ENCODE measurements at places on chromosomes 5 and 9. TPM values are rescaled to one million over a fixed set of nuclear protein-coding genes. Genes with fewer than 3 reads are reported as not detected.
A peak's percentile ranks its signal among the peaks of the same experiment; 100 is the strongest.

DNA sequence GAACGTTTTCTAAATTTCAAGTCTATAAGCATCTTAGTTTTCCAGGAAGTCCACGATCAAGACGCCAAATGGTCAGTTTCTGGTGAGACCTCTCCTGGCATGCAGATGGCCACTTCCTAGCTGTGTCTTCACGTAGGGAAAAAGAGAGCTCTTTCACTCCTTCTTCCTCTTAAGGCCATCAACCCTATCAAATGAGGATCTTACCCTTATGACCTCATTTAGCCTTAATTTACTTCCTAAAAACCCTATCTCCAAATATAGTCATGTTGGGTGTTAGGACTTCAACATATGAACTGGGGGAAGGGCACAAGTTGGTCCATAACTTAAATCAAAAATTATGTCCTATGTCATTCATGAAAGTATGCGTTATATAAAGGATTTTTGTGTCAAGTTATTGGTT is 229.5 kb downstream of the ARL15 start:
- no peaks in the 10 kb centered on the region for H3K36me3 ChIP-seq
- no peak for DNase-seq
- H3K4me1 ChIP-seq = no peaks in the 10 kb centered on the region
- H3K4me3 ChIP-seq = no peak overlapping the region

DNA sequence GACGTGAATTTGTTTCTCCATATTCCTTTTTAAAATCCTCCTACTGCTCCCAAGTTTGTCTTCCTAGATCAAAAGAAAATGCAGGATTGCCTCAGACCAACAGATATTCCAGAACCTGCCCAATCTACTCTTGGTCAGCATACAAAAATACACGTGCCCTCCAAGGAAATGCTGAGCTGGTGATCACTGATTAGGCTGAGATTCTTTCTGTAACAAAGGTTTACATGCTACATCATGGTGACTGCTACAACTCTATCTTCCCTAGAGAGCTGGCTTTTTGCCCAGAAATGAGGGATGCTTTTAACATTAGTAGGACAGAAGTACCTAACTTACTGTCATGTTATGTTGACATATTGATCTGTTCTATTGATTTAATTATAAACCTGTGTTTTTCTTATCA is 35.5 kb downstream of the OR2Y1 start:
- DNase-seq = no peak
- no peaks in the 10 kb centered on the region for H3K4me1 ChIP-seq
- peaks cover 6% of the 10 kb centered on the region for H3K27me3 ChIP-seq
- H3K36me3 ChIP-seq = no peaks in the 10 kb centered on the region
- H3K4me3 ChIP-seq = no peak overlapping the region

DNA sequence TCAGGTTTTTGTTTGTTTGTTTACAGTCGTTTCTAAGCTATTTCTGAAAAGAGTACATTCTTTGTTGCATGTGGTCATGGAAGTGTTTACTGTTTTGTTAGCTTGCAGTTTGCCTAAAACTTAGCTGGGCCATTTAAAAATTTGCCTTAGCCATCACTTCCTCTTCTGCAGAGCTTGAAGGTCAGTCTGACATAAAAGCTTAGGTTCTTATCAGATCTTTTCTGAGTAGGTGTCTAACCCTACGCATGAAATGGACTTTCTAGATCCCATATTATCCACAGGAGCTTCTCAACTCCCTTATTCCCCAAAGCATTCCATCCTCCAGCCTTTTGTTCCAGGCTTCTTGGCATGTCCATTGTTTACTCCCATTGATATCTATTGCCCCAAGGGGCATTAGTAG is 90.3 kb downstream of the AP3B1 start:
- peaks cover 33% of the 10 kb centered on the region for H3K36me3 ChIP-seq
- H3K27ac ChIP-seq = no peak overlapping the region
- H3K4me1 ChIP-seq = no peaks in the 10 kb centered on the region

DNA sequence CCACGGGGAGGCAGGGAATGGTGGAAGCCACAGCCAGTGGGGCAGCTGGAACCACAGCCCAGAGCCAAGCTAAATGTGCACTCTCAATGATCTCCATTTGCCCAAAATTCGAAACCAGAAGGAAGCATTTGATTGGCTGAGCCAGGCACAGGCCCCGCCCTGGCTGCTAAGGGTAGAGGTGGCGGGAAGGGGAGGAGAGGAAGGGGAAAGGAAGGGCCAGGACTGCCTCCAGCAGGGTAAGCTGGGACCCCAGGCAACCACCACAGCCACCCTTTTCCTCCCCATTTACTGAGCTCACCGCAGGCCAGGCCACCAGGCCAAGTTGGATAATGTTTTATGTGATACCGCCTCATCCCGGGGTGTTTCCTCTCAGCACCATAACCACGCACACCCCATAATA is 100.3 kb upstream of the RAPGEF1 start:
- H3K4me1 ChIP-seq = peaks cover 27% of the 10 kb centered on the region
- DNase-seq = no peak
- H3K27ac ChIP-seq = peak overlapping the region; percentile 71
- no peaks in the 10 kb centered on the region for H3K36me3 ChIP-seq
- no peaks in the 10 kb centered on the region for H3K27me3 ChIP-seq

DNA sequence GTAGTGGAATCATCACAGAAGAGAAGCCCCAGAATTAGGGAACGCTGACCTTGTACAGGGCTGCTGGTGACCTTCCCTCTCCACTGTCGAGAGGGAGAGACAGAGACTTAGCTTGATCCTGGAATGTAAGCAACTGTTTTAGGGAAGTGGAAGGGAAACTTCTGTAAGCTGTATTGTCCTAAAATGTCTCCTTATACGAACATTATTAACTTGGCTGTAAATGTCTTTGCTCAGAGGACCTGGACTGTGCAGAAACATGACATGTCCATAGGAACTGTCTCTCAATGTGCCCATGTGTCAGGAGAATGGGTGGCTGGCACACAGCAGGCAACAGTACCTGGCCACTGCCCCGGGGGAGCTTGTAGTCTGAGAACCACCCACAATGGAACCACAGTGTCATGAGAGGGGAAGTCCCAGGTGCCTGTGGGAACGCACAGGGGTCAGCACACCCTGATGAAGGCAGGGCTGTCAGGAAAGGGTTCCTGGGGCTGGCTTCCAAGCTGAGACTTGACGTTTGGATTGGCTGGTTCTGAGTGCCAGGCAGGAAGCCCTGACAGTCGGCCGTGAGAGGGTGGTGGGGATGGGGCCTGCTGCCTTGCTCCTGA is 34.0 kb downstream of the DAP start:
- H3K27ac ChIP-seq = no peak overlapping the region
- H3K36me3 ChIP-seq = peaks cover 4% of the 10 kb centered on the region

GRCh38 chr9:75775166-75775565 is 115.3 kb upstream of the PCSK5 start:
- no peak overlapping the region for H3K27ac ChIP-seq
- H3K36me3 ChIP-seq = no peaks in the 10 kb centered on the region
- DNase-seq = no peak
- H3K27me3 ChIP-seq = no peaks in the 10 kb centered on the region
- no peaks in the 10 kb centered on the region for H3K4me1 ChIP-seq

DNA sequence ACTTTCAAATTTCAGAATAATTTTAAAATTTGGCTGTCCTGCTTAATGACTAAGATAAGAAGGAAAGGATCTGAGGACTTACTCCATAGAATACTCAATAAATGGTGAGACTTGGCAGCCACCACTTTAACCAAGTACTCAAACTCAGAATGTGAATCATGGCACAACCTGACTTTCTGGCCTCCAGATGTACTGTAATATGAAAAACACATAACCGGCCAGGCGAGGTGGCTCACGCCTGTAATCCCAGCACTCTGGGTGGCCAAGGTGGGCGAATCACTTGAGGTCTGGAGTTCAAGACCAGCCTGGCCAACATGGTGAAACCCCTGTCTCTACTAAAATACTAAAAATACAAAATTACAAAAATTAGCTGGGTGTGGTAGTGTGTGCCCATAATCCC is 10.0 kb upstream of the MARCHF6 start:
- H3K27me3 ChIP-seq = no peaks in the 10 kb centered on the region
- H3K27ac ChIP-seq = no peak overlapping the region
- H3K36me3 ChIP-seq = no peaks in the 10 kb centered on the region
- no peaks in the 10 kb centered on the region for H3K4me1 ChIP-seq
- no peak for DNase-seq

GRCh38 chr9:32524892-32525708 is 896 bp downstream of the RIGI start:
- H3K27ac ChIP-seq = peak overlapping the region; percentile 89
- H3K27me3 ChIP-seq = no peaks in the 10 kb centered on the region
- peak overlapping the region; percentile 98 for H3K4me3 ChIP-seq
- H3K4me1 ChIP-seq = peaks cover 41% of the 10 kb centered on the region
- H3K36me3 ChIP-seq = peaks cover 4% of the 10 kb centered on the region

- DNase-seq = no peak
- no peaks in the 10 kb centered on the region for H3K36me3 ChIP-seq
- no peak overlapping the region for H3K4me3 ChIP-seq
- H3K4me1 ChIP-seq = no peaks in the 10 kb centered on the region
- no peaks in the 10 kb centered on the region for H3K27me3 ChIP-seq
These were observed 197.2 kb downstream of the NXNL2 start for GRCh38 chr9:88732128-88732527.

DNA sequence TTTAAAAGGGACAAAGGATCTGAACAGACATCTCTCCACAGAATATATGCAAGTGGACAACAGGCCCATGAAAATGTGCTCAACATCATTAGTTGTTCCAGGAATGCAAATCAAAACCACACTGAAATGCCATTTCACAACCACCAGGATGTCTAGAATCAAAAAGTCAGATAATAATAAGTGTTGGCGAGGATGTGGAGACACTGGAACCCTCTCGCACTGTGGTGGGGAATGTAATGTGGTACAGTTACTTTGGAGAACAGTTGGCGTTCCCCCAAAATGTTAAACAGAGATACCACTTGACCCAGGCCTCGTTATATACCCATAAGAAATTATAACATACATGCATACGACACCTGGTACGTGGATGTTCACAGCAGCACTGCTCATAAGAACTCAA is 38.6 kb downstream of the SARDH start:
- peak overlapping the region; percentile 87 for H3K27ac ChIP-seq
- DNase-seq = no peak
- no peaks in the 10 kb centered on the region for H3K27me3 ChIP-seq
- H3K4me3 ChIP-seq = peak overlapping the region; percentile 43

DNA sequence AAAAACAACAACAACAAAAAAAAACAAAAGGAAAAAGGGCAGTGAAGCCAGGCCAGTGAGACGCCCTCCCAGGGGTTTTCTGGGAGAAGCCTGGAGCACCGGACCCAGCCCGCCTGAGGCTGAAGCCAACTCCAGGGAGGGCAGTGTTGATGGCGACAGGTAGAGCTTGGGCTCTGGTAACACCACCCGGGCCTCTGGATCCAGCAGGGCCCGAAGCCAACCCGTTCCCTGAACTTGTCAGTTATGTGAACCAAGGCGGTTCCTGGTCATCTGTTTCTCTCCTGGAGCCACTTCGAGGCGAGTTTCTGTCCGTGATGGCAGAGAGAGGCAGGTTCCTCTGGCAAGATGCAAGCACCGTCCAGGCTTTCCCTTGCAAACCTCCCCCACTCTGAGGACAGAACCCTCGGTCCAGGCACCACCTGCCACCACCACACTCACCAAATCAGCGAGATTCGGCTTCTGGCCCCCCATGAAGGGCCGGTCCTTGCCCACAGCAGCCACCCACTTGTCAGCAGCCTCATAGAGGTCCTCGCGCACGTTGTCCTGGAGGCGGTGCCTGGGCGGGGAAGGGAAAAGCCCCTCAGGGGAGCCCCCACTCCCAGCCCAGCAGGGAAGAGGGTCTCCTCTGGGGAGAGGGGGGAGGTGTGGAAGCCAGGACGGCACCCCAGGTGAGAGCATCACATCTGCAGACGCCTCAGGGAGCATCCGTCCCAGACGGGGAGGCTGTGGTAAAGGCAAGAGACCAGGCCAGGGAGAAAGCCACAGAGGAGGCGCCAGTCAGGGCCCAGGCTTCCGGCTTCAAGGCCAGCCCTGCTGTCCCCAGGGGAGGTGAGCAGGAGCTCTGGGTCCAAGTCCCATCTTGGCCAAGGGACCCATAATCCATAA is 5.4 kb downstream of the PTGES2 start:
- no peak overlapping the region for H3K27ac ChIP-seq
- no peak for DNase-seq
- peaks cover 32% of the 10 kb centered on the region for H3K4me1 ChIP-seq
- no peaks in the 10 kb centered on the region for H3K27me3 ChIP-seq
- peaks cover 22% of the 10 kb centered on the region for H3K36me3 ChIP-seq

DNA sequence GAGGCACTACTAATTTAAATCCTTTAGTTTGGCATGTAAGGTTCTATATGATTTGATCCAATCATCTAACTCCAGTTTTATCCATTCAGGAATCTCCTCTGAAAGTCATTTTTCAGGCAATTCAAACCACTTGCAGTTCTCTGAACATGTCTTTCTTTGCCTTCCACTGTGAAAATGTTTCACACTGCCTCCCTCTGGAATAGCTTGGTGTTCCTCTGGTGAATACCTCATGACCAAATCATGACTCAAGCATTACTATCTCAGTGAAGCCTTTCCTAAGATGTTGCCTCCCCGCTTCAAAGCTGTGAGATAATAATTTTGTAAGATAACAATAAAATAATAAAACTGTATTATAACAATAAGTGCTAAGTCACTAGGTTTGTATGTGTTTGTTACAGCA is 981.1 kb downstream of the DTWD2 start:
- no peak overlapping the region for H3K4me3 ChIP-seq
- no peaks in the 10 kb centered on the region for H3K36me3 ChIP-seq
- H3K4me1 ChIP-seq = no peaks in the 10 kb centered on the region

- peaks cover 70% of the 10 kb centered on the region for H3K36me3 ChIP-seq
- no peaks in the 10 kb centered on the region for H3K27me3 ChIP-seq
- no peak overlapping the region for H3K27ac ChIP-seq
- H3K4me3 ChIP-seq = no peak overlapping the region
- DNase-seq = no peak
These were observed 8.3 kb downstream of the GPX3 start for GRCh38 chr5:151028717-151029116.

DNA sequence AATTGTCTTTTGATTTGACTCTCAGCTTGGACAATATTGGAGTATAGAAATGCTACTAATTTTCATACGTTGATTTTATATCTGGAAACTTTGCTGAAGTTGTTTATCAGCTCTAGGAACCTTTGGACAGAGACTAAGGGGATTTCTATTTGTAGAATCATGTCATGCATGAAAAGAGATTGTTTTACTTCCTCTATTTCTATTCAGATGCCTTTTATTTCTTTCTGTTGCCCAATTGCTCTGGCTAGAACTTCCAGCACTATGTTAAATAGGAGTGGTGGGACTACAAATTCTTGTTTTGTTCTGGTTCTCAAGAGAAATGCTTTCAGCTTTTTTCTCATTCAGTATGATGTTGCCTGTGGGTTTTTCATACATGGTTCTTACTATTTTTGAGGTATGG is 112.8 kb upstream of the CDH12 start:
- H3K27ac ChIP-seq = no peak overlapping the region
- H3K4me1 ChIP-seq = no peaks in the 10 kb centered on the region
- H3K4me3 ChIP-seq = no peak overlapping the region
- H3K27me3 ChIP-seq = no peaks in the 10 kb centered on the region

NEURL1B gene
- total RNA-seq = 0.22 TPM

PCDHGA6 gene
- total RNA-seq = not detected

SLC34A1 gene
- 0.20 TPM for total RNA-seq

NTNG2 gene
- 14.7 TPM for total RNA-seq

INSL4 gene
- not detected for total RNA-seq

NR6A1 gene
- total RNA-seq = 0.05 TPM

GRM6 gene
- not detected for total RNA-seq

All from CD4-positive, CD25-positive, alpha-beta regulatory T cell (primary cell).